ENCODE measurements at places on chromosomes 2 and 18. TPM values are rescaled to one million over a fixed set of nuclear protein-coding genes. Genes with fewer than 3 reads are reported as not detected.

DNA sequence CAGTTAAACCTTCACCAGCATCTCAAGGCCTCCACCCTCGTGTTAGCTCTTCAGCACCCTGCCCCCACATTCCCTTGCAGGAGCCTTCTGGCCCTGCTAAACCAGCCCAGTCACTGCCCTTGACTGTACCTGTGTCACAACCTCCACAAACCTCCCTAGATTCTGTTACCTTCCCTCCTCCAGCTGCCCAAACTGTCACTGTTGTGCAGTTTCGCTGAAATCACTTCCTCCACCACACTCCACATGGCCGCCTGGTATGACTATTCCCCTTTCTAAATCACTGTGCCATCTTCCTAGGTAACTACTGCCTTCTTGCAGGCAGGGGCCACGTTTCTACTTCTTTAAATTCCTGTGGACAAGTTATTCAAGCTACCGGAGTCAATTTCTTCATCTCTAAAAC is 160.2 kb downstream of the GALNT14 start:
- no peak for DNase-seq

DNA sequence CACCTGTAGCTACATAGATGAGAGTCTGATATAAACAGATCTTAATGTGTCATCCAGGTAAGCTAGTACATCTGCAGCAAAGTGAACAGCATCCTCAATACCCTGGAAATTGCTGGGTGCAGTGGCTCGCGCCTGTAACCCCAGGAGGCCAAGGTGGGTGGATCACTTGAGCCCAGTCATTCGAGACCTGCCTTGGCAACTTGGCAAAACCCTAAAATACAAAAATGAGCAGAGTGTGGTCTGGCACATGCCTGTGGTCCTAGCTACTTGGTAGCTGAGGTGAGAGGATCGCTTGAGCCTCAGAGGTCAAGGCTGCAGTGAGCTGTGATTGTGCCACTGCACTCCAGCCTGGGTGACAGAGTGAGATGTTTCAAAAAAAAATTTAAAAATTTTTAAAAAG is 233.9 kb upstream of the SP5 start:
- no peak for DNase-seq

DNA sequence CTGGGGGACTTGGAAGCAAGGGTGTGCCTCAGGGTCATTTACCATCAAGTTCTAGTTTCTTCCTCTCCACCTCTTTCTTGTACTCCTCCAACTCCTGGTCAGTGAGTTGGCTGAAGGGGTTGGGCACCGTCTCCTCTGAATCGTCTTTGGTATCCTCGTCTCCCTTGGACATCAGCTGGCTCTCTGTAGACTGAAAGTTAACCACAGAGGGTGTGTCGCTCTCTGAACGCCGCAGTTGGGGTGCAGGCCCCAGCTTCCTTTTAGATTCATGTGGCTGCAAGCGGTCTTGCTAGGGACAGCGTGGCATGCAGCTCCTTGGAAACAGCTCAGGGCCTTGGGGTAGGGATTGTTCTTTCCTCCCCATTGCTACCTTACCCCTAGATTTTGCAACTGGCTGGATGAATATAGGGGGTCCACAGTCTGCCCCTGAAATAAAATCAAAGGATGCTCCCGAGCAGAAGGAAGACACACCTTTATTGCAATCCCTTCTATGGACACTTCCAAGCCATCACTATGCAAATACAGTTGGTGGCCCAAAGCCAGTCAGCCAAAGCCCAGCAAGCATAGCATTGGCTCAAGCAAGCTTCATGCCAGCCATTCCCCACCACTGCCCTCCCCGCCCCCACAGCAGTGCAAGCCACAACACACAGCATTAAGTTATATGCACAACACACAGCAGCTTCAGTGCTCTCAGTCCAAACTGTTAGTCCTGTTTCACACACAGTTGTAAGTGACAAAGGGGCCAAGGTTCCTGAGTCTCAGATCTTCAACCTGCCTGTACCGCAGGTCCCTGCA is 93.2 kb downstream of the ADD2 start:
- no peak for DNase-seq

CD8B2 gene
- not detected for total RNA-seq

PIEZO2 gene
- 7.2 TPM for total RNA-seq

All from uterus (tissue), 4 donors.